ENCODE measurements at places on chromosomes 5 and 9.

- no peaks in the 10 kb centered on the region for H3K36me3 ChIP-seq
- no peak for DNase-seq
- H3K27me3 ChIP-seq: no peaks in the 10 kb centered on the region
- H3K4me1 ChIP-seq: no peaks in the 10 kb centered on the region
- H3K4me3 ChIP-seq: no peak overlapping the region
Observed at GRCh38 chr5:172479784-172480115, 25.4 kb upstream of the SH3PXD2B start.

DNA sequence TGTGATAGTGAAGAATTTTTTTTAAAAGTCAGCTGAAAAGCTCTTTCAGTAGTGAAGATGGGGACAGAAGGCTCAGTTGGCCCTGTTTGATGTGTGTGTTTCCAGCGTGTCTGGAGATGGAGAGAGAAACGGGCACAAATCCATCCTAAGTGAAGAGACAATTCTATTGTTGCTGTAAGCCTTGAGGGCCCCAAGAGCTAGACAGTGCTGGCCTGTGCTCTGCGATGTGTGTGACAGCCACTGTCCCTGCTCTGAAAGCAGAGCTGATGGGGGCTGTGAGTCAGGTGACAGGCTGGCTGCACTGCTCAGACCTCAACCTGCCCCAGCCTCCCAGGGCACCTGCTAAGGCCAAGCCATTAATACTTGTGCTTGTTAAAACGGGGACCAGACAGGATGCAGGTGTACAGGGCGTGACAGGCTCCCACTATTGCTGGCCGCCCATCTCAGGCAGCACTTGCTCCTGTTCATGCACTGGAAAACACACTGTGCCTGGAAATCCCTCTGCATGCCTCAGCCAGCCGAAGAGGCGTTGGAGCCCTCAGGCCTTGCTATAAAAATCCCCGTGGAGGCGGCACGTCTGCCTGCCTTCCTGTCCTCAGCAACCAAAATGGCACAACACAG is 44.6 kb upstream of the SEMA4D start:
- no peak for DNase-seq
- H3K27ac ChIP-seq: no peak overlapping the region
- H3K4me1 ChIP-seq: peaks cover 50% of the 10 kb centered on the region
- no peaks in the 10 kb centered on the region for H3K36me3 ChIP-seq

DNA sequence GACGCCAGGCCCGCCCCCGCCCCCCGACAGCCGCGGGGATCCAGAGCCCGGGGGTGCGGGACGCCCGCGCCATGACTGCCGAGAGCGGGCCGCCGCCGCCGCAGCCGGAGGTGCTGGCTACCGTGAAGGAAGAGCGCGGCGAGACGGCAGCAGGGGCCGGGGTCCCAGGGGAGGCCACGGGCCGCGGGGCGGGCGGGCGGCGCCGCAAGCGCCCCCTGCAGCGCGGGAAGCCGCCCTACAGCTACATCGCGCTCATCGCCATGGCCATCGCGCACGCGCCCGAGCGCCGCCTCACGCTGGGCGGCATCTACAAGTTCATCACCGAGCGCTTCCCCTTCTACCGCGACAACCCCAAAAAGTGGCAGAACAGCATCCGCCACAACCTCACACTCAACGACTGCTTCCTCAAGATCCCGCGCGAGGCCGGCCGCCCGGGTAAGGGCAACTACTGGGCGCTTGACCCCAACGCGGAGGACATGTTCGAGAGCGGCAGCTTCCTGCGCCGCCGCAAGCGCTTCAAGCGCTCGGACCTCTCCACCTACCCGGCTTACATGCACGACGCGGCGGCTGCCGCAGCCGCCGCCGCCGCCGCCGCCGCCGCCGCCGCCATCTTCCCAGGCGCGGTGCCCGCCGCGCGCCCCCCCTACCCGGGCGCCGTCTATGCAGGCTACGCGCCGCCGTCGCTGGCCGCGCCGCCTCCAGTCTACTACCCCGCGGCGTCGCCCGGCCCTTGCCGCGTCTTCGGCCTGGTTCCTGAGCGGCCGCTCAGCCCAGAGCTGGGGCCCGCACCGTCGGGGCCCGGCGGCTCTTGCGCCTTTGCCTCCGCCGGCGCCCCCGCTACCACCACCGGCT is 1.0 kb downstream of the FOXE1 start:
- H3K36me3 ChIP-seq: no peaks in the 10 kb centered on the region
- peaks cover 55% of the 10 kb centered on the region for H3K4me1 ChIP-seq
- H3K4me3 ChIP-seq: peak overlapping the region; percentile 52
- H3K27me3 ChIP-seq: peaks cover 78% of the 10 kb centered on the region
- no peak overlapping the region for H3K27ac ChIP-seq
- DNase-seq: peak; percentile 61

DNA sequence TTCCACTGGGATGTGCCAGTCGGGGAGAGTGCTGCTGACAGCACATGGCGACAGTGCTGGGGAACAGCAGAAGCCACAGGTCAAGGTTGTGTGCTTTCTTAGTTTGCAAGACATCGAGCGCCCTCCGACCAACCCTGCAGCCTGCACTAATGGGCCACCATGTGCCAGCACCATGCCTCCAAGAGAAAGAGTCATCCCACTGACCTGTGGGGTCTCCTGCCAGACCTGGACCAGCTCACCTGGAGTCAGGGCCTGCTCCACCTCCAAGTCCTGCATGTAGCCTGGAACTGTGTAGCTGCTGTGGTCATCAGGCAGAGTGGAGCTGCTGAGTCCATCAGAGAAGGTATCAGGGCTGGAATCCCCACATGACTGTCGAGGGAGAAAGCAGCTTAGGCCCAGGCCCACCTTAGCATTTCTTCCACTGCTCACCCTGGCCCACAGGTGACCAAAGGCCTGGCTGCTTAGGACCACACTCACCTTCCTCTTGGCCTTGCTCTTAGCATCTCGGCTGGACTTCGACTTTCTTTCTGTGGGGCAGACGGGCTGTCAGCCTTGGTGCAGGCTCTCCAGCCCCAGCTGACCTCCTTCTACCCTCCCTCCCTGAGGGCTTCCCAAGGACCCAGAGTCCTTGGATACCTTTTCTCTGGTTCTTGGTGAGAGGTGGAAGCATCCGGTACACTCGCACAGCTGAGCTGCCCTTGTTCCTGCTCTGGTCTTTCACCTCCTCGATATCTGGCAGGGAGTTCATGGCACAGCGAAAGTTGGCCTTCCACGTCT is 4.1 kb downstream of the IRF1 start:
- peak overlapping the region; percentile 87 for H3K27ac ChIP-seq
- no peak for DNase-seq
- H3K4me1 ChIP-seq: peaks cover 69% of the 10 kb centered on the region
- H3K27me3 ChIP-seq: no peaks in the 10 kb centered on the region

- peaks cover 27% of the 10 kb centered on the region for H3K4me1 ChIP-seq
- H3K27ac ChIP-seq: no peak overlapping the region
- H3K4me3 ChIP-seq: no peak overlapping the region
- no peaks in the 10 kb centered on the region for H3K36me3 ChIP-seq
- H3K27me3 ChIP-seq: no peaks in the 10 kb centered on the region
- DNase-seq: no peak
Observed at GRCh38 chr9:114484854-114485443, 20.3 kb downstream of the WHRN start.

GRCh38 chr5:126115059-126115629 is 308.1 kb upstream of the GRAMD2B start:
- no peak overlapping the region for H3K27ac ChIP-seq
- no peak overlapping the region for H3K4me3 ChIP-seq
- H3K4me1 ChIP-seq: no peaks in the 10 kb centered on the region
- no peak for DNase-seq

GRCh38 chr5:96335873-96336272 is 97.2 kb downstream of the PCSK1 start:
- no peaks in the 10 kb centered on the region for H3K36me3 ChIP-seq
- H3K4me3 ChIP-seq: no peak overlapping the region
- no peak for DNase-seq
- H3K4me1 ChIP-seq: no peaks in the 10 kb centered on the region

DNA sequence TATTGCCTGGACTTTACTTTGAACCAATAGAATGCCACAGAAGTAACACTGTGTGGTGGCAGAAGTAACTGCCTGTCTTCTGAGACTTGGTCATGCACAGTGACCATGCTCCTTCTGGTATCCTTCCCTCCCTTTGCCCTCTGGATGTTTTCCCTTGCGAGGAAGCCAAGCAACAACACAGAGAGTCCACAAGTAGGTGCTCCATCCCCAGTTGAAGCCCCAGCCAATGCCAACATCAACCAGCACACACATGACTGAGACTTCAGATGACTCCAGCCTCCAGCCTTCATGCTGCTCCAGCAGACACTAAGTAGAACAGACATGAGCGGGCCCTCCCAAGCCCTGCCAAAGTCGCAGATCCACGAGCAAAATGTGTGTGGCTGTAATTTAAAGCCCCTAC is 129.6 kb downstream of the EPB41L4A start:
- no peaks in the 10 kb centered on the region for H3K27me3 ChIP-seq
- H3K27ac ChIP-seq: no peak overlapping the region
- H3K4me1 ChIP-seq: no peaks in the 10 kb centered on the region

GRCh38 chr9:19456996-19457692 is 48.3 kb downstream of the ACER2 start:
- H3K4me1 ChIP-seq: peaks cover 8% of the 10 kb centered on the region
- H3K27ac ChIP-seq: no peak overlapping the region
- H3K27me3 ChIP-seq: no peaks in the 10 kb centered on the region
- peak; percentile 30 for DNase-seq
- peak overlapping the region; percentile 10 for H3K4me3 ChIP-seq

GRCh38 chr9:2545881-2546490 is 75.6 kb upstream of the VLDLR start:
- no peaks in the 10 kb centered on the region for H3K4me1 ChIP-seq
- no peaks in the 10 kb centered on the region for H3K27me3 ChIP-seq
- H3K36me3 ChIP-seq: no peaks in the 10 kb centered on the region

GRCh38 chr5:111774525-111774924 is 17.5 kb upstream of the NREP start:
- no peaks in the 10 kb centered on the region for H3K4me1 ChIP-seq
- H3K36me3 ChIP-seq: no peaks in the 10 kb centered on the region
- no peaks in the 10 kb centered on the region for H3K27me3 ChIP-seq
- no peak overlapping the region for H3K4me3 ChIP-seq

Measured in CD4-positive, alpha-beta T cell (primary cell).